ENCODE measurements at places on chromosomes 6 and 20.

- DNase-seq = no peak
These were observed 40.0 kb downstream of the MYLIP start for GRCh38 chr6:16168858-16169257.

DNA sequence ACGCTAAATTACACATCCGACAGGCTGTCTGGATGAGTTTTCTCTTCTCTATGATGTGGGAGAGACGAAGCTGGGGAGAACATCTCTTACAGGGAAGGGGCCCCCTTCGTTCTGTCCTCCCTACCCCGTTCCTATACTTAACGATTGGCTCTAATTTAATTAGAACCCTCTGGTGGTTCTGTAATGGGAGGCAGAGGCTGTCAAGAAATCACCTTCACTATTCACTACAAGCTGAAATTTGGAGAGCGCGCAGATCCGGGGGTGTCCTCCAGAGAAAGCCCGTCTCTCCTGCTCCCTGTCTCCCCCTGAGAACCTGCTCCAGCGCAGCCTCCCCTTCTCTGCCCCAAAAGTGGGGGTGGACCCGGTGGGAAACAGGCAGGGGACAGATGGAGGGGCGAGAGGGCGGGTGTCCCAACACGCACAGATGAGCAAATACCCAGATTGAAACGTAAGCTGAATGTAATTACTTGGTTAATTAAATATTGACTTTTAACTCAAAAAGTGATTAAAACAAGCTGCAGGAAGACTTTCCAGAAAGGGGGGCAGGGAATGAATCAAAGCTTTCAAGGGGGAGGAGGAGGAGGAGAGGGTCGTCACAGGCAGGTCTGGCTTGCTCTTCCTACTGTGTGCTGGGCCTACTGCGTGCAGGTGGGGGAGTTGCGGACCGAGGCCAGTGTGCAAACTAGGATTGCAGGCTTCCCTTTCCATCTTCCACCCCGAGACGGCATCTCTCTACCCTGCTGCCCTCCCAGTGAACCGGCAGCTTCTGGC is 1.3 kb downstream of the SULF2 start:
- DNase-seq = no peak

- DNase-seq = no peak
These were observed 15.0 kb upstream of the BCKDHB start for GRCh38 chr6:80091506-80091905.

DNA sequence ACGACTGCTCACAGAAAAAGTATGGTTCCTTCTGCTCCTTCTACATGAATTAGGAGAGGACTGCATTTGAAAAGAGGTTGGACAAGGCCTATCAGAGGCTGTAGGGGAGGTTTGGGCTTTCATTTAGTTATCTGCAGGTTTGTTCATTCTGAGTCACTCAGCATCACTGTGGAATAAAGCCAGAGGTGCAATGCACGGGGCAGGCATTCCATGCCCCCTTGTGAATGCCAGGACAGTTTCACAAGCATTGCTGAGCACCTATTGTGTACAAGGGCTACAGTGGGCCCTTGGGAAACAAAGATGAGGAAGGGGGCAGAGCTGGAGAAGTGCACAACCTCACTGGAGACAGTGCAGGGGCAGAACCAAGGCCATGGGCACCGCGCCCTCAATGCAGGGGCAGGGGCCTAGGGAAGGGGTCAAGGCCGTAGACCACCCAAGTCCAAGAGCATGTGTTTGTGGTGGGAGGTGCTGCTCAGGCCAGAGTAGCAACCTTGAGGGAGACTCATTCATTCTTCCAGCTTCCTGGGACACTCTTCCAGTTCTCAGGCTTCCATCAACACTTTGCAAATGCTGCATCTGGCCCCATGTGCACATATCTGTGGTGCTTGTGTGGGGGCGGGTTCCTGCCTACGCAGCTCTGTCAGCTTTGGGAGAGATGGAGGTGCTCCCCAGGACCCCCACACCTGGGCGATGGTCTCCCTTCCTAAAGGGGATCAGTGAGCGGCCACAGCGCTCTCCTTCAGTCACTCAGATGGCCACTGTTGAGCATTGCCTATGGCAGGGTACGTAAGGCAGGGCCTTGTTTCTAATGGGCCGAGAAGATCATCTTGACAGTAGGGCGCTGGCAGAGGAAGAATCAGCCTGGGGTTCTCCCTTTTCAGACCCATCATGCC is 204.5 kb downstream of the SYNDIG1 start:
- no peak for DNase-seq

DNA sequence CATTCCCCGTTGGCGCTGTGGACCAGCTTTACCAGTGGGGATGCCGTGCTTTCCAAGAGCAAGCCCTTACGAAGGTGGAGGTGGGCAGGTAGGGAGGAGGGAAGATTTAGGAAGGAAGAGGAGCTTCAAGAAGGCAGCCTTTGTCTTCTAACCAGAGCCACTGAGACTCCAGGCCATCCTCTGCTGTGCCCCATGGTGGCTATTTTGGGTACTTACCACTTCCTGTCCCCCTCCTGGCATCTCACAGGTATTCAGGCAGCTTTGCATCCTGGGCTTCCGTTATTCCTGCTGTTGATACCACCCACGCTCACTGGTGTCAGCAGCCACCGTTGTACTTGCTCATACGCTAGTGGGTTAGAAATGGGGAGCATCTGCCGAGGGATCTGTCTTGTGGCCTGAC is 22.9 kb downstream of the ERMARD start:
- DNase-seq = no peak

DNA sequence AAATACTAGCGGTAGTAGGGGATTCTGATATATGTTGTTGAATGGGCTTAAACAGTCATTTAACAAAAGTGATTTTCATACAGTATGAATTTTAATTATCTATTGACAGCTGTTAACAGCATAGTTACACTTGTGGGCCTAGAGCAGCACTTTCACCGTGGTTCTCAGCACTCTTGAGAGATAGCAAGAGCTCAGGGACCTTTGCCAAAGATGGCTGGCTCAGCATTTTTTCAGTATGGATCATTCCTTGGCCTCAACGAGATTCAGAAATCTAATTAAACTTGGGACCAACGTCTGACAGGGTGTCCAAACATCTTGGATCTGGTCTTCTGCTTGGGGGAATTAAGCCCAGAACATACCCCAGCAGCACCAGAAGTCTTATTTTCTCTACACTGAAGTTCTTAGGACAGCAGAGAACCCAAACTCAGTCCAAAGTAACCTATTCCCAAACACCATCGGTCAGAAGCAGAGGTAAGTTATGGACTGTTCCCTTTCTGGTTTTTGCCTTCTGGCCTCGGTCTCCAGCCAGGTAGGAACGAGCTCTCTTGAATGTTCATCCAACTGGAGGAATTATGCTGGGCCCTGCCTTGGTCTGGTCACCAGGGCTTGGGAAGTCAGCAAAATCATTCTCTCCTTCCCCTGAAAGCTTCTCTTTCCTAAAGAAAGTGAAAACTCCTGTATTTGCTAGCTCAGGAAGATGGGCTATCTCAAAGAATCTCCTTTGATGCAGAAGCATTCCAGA is 25.7 kb downstream of the PRPH2 start:
- DNase-seq = no peak

DNA sequence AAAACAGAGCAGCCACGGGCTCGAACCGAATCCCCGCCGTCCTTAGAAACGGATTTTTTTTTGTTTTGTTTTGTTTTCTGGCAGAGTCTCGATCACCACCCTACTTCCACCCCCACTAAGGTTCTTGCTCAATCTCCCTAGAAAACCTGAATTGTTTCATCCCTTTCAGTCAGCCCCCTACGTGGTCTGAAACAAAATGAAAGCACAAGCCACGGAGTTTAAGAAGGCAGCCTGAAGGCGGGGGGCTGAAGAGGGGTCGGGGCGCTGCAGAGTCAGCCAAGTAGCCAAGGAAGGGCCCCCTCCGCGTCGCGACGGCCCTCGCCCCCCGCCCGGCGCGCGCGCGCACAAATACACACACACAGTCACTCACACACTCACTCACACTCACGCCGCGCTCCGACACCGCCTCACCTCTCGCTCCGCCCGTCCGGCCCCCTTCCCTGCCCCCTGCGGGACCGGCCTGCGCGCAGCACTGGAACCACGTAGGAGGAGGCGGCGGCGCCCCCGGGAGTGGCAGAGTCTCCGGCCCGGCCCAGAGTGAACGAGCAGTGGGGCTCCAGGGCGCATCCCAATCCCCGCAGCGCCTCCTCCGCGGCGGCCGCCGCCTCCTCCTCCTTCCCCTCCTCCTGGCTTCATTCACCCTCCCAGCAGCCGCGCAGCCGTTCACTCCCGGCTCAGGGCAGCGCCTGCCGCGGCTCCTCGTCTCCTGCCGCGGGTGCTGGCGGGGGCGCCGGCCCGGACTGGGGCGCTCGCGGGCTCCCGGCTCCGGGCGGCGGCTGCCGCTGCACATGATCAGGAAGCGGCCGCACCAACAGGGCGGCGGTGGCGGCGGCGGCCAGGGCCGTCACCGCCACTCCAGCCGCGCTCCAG is 1.4 kb downstream of the ATXN1 start:
- DNase-seq = peak; percentile 74

Data from activated T-helper 9 cell treated with anti-CD3 and anti-CD28 coated beads, Interleukin-2, amount 50 U/mL, for 16 hours (primary cell).